Activated naive CD4-positive, alpha-beta T cell treated with anti-CD3 and anti-CD28 coated beads, Interleukin-2, amount 50 U/mL, for 72 hours (primary cell): ENCODE measurements at places on chromosomes 2 and 18. TPM values are rescaled to one million over a fixed set of nuclear protein-coding genes. Genes with fewer than 3 reads are reported as not detected.

Gene NMUR1
- not detected for total RNA-seq

Gene MAL
- total RNA-seq: 26.3 TPM

Gene EML6
- total RNA-seq: 2.4 TPM

Gene TRIM54
- total RNA-seq: not detected

Gene TNFAIP6
- not detected for total RNA-seq

Gene COLEC12
- not detected for total RNA-seq

Gene SPP2
- not detected for total RNA-seq

Gene RPS27A
- 1,123 TPM for total RNA-seq

Gene UGT1A5
- total RNA-seq: not detected
